ENCODE measurements at places on chromosomes 2 and 18. TPM values are rescaled to one million over a fixed set of nuclear protein-coding genes. Genes with fewer than 3 reads are reported as not detected.
A peak's percentile ranks its signal among the peaks of the same experiment; 100 is the strongest.

Gene DES
- 0.70 TPM for total RNA-seq

Gene ATOH8
- total RNA-seq: 2.7 TPM

- no peaks in the 10 kb centered on the region for H3K36me3 ChIP-seq
- no peak for DNase-seq
- H3K27me3 ChIP-seq: peaks cover 30% of the 10 kb centered on the region
- H3K27ac ChIP-seq: no peak overlapping the region
- no peaks in the 10 kb centered on the region for H3K4me1 ChIP-seq
- no peak overlapping the region for H3K4me3 ChIP-seq
These were observed 290.8 kb upstream of the CXCR4 start for GRCh38 chr2:136408795-136409194.

DNA sequence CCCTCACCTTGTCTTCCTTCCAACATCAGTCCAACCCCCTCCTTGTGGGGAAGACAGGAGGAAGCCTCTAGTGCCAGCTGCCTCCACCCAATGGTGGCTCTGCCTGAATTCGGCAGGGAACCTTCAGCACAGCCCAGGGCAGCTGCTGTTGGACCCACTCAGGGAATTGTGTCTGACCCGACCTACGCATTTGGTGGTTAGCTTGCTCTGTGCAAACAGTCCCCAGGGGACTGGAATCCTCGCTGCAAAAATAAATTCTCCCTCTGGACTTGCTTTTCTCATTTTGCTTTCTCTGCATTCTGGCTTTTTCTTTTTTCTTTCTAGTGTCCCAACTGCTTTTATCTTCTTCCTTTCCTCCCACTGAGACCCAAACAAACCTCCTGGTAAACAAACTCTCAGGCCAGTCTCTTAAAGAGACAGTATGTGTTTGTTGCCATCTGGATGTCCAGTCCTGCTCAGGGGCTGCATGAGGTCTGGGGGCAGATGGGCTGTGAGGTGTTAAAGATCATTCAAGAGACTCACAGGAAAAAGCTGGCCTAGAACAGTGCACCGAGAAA lies 137.7 kb upstream of the HAAO start:
- H3K27ac ChIP-seq: peak overlapping the region; percentile 68
- no peak for DNase-seq
- H3K36me3 ChIP-seq: no peaks in the 10 kb centered on the region
- H3K4me1 ChIP-seq: peaks cover 75% of the 10 kb centered on the region

GRCh38 chr2:182585430-182585829 lies 130.6 kb upstream of the DNAJC10 start:
- no peak for DNase-seq
- no peak overlapping the region for H3K27ac ChIP-seq
- no peak overlapping the region for H3K4me3 ChIP-seq
- H3K36me3 ChIP-seq: no peaks in the 10 kb centered on the region
- H3K4me1 ChIP-seq: peaks cover 51% of the 10 kb centered on the region
- H3K27me3 ChIP-seq: no peaks in the 10 kb centered on the region
